ENCODE measurements at places on chromosomes 1 and 21.

GRCh38 chr1:192445839-192446489 lies 129.2 kb downstream of the RGS21 start:
- DNase-seq = no peak

DNA sequence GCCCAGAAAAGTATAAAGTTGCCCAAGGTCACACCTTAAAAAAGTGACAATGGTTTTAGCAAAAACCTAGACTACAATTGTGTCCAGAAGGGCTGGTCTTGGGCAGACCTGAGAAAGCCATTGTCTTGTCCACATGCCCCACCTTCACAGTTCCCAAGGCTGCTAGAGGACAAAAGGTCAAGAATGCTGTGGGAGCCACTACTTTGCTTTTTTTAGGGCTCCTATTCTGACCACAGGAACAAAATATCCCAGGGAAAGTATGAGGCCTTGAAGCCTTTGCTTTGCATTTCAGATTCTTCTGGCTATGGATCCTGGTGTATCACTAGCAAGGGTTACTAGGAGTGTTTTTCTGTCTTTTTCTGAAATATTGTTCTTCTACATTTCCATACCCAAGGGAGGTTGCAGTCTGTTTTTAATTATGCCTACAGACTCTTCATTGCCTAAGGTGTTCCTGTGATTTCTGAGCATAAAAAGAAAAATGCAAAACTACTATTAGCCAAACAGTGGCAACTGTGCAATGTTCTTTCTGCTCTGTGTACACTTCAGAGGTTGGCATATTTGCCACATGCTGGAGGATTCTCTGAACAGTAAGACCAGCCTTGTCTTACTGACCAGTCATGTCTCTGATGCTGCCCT lies 10.7 kb downstream of the C1orf162 start:
- no peak for DNase-seq

DNA sequence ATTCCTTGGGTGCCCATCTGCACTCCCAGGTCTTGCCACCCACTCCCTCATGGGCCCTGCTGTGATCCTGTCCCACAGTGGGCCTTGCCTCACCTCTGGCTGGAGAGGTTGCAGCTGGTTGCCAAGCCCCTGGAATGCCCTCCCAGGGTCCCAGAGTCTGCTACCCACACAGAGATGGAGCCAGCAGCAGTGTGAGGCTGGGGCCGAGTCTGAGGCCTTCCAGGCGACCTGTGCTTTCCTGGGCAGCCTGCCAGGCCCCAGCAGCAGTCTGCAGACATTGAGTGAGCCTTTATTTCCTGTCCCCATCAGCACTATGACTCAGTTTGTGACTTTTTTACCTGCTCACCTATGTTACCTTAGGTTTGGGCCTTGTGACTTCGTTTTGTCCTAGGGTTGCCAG lies 25.0 kb upstream of the TSPAN2 start:
- DNase-seq = peak; percentile 39

DNA sequence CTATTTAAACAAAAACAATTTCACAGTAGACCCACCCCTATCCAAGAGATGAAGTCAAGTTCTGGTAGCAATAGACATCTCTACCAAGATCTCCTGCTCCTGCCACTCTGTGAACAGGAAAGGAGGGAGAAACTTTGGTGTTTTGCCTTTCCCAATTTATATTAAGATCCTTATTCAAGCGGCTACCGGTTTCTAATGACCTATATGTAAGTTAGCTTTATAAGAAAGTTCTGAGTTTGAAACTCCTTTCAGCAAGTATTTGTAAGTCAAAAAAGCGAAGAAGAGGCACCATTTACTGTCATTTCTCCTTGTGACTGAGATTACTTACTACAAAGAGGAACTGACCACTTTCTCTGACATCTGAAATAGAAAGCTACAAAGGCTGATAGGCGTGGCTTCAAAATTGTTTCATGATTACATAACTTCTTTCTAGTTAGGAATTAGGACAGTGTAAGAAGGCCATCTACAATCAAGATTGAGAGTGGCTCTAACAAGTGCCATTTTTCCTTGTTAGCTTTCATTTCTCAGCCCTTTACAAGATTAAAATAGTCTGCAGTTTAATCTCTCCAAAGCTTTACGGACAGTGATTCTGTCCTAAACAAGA lies at the start of gene MNDA:
Gene MNDA, plus strand, starts transcription at position 448 of the 604 bp plus-strand sequence. CDS start 10,803 bp downstream, outside the sequence.
- DNase-seq = no peak

DNA sequence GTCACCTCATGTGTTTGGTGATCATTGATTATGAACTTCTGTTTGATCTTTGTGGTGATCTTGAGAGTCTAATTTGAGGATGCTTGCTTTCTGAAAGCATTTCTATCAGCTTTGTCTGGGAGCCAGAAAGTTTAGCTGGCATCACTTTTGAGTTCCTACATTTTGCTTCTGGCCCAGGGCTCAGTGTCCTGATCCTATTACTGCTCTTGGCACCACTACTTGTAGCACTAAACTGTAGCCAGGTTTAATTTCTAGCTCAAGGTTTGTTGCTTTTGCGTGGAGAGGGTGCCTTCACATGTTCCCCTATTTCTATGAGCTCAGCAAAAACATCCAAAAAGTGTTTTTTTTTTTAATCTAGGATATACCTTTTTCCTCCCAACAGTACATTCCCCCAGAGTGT lies 9.3 kb downstream of the TTC3 start:
- no peak for DNase-seq

DNA sequence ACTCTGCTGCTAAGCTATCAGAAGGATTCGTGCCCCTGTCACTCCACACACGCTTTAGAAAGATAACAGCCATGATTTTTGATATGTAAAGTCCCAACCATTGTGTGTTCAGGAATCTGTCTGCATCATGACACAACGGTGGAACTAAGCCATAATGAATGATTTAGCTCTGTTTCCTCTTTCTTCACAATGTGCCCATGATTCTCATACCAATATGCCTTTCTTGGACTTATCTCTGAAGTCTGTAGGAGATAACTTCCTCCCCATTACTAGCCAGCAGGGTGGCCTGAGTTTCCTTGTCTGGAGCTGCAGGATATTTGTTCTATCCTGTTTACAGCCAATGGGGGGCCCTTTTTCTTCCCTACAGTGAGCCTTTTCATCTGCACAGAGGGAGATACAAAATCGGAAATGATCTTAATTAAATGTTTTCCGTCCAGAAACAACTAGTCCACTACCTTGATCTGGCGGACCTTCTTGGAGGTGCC lies 511.7 kb downstream of the USP25 start:
- no peak for DNase-seq

GRCh38 chr1:212559929-212560328 lies 48.6 kb upstream of the ATF3 start:
- no peak for DNase-seq

DNA sequence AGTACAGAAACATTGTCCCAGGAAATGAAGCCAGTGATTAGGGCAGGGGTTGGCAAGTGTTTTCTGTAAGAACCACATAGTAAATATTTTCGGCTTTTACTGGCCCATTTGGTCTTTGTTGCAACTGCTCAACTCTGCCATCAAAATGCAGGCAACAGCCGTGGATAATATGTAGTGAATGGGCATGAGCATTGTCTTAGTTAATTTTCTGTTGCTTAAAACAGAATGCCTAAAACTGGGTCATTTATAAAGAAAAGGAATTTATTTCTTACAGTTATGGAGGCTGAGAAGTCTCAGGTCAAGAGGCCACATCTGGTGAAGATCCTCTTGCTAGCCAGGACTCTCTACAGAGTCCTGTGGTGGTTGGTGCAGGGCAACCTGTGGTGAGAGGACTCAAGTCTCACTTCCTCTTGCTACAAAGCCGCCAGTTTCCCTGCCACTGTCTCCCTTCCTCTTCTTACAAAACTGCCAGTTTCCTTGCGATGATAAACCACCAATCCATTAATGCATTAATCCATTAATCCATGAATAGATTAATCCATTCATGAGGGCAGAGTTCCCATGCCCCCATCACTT lies 166.4 kb downstream of the PSMG1 start:
- no peak for DNase-seq

GRCh38 chr1:27931759-27932158 lies 3.0 kb upstream of the SMPDL3B start:
- no peak for DNase-seq

DNA sequence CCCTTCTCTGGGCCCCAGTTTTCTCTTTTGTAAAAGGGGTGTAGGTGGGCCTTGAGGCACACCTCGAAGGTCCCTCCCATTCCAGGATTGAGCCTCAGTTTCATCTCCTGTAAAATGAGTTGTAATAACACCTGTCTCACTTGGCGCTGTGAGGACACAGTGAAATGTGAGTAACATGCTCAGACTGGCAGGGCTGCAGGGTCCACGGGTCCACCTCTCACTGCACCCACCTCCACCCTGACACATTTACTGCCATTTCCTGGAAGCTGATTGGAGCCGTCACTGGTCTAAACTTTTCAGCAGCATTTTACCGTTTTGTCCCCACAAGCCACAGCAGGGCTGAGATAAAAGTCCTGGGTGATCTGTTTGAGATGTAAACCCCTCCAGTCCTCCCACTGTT lies 398.0 kb downstream of the PTPRU start:
- no peak for DNase-seq

DNA sequence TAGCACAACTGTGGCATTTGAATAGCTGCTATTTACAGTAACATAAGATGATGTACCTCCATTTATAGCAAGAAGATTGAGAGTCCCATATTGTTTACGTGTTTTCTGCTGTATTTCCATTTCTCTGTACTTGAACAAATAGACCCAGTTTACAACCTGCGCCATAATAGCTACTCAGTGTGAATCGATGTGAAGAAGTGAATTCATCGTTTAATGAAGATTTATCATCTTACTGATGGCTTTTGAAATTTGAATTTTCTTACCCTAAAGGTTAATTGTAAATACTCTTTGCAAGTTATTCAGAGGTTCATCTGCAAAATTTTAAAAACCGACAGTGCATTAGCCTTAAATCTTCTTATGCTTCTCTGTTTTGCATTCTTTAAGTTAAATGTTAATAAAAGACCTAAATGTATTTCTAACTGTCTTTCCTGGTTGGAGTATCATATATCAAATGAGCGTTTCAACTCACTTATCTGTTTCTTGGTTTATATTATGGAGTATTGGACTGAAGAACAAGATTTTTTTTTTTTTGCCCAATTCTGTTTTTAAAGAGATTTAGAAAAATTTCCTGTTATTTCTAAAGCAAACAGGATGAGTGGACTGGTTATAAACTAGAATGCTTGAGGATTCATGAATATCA lies 2.2 kb downstream of the MACO1 start:
- no peak for DNase-seq

GRCh38 chr1:151039521-151039920 lies 3.1 kb downstream of the BNIPL start:
- no peak for DNase-seq

DNA sequence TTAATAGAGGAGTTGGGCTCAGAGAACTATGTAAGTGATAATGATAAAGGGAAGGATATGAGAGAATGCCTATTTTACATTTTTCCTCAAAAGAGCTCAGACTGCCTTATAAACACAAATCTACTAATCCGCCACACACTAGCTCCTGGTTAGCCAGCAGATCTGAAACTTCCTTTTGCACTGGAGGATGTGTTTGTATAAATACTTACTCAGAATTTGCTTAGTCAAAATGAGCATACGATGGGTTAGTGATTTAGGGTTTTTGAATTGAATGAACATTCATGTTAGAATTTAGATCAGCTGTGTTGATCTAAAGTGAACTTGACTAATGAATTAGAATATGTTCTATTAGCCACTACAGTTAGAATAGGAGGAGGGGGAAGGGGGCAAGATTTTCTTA lies 9.1 kb upstream of the IER5 start:
- DNase-seq = no peak

DNA sequence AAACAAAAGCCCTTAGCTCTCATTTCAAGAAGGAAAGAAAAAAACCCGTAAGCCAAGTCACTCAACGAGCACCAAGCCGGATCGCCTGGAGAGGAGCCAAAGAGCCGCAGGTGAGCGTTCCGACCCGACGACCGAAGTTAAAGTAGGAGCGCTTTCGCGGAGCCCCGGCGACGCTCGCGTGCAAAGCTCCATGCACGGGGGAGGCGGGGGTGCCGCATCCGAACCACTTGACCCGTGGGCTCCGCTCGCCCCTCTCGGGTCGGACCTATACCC lies 382 bp downstream of the GPBP1L1 start:
- DNase-seq = peak; percentile 40

DNA sequence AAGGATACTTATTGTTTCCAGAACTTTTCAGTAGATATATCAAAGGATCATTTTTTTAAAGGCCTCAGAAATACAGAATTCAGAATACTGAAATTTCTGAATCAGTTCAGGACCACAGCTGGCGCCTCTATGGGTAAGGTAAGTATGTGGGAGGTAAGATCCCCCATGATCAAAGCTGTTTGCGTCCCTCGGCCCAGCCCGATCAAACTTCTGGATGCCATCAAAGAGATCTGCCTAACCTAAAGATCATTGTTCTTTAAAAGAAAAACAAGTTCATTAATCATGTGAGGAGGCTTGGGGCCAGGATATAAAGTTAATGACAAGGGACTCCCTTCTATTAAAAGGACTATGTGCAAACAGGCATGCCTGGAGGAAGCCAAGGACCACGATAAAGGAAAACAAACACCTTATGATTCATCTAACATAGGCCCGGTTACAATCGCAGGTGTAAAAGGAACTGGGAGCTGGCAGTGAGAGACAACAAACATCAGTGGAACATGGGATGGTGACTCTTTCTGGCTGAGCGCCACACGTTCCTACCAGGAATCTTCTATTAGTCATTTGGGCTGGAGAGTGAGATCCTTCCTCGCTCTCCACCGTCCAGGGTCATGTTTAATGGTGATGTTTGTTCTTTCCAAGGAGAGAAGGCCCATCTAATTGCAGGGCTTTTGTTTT lies 2.8 kb upstream of the BACE2 start:
- DNase-seq = no peak

DNA sequence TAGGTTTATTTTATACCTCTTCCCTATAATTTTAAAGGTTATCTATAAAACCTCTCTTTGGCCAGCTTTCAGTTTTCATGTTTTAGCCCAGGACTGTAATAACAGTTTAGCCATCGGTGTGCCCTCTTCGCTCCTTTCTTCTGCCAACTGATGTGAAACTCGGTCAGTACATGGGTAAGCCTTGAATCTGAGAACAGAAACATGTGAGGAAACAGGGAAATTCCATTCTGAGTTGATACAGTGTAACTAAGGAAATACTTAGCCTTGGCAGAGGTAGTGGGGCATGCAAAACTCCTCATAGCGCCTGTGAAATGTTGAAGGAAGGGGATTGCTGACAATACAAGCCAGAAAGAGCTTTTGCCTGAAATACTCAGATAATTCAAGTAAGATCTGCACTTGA lies 465.2 kb downstream of the NCAM2 start:
- DNase-seq = no peak

DNA sequence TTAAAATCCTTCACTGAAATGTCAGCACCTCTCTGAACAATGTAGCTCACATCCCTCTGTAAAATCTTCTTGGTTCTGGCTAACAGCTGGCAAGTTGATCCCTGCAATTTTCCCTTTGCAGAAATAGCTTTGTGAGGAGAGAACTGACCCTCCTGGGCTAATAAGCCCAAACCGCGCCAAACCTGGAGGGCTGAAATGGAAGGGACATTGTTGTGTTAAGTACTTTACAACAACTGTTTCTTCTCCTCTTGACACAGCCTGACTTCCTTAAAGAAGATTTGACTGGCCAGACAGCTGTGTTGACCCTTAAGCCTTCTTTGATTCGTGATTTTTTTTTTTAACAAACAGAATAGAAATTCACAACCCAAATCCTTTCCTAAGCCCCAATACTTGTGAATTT lies 5.7 kb downstream of the LMX1A start:
- DNase-seq = no peak

All from NCI-H510A (cell line).